ENCODE measurements at places on chromosomes 11 and 22.

- H3K27me3 ChIP-seq, result peaks cover 6% of the 10 kb centered on the region
- no peak overlapping the region for H3K27ac ChIP-seq
- no peak overlapping the region for H3K4me3 ChIP-seq
- H3K4me1 ChIP-seq, result no peaks in the 10 kb centered on the region
Observed at GRCh38 chr22:45568213-45568612, 65.5 kb downstream of the FBLN1 start.

DNA sequence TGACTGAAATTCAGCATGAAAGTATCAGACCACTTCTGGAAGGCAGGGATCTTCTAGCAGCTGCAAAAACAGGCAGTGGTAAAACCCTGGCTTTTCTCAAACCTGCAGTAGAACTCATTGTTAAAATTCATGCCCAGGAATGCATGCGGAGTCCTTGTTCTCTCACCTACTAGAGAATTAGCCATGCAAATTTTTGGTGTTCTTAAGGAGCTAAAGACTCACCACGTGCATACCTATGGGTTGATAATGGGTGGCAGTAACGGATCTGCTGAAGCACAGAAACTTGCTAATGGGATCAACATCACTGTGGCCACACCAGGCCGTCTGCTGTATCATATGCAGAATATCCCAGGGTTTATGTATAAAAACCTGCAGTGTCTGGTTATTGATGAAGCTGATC, 19.1 kb downstream of the ZBTB44 start:
- peaks cover 79% of the 10 kb centered on the region for H3K4me1 ChIP-seq
- H3K27me3 ChIP-seq, result peaks cover 1% of the 10 kb centered on the region
- H3K27ac ChIP-seq, result peak overlapping the region; percentile 40
- peaks cover 3% of the 10 kb centered on the region for H3K36me3 ChIP-seq

- H3K4me3 ChIP-seq, result no peak overlapping the region
- peaks cover 3% of the 10 kb centered on the region for H3K36me3 ChIP-seq
- DNase-seq, result no peak
- H3K27me3 ChIP-seq, result peaks cover 16% of the 10 kb centered on the region
- H3K27ac ChIP-seq, result no peak overlapping the region
Observed at GRCh38 chr11:8584082-8584481, 9.9 kb downstream of the STK33 start.

- H3K4me1 ChIP-seq, result no peaks in the 10 kb centered on the region
- no peak overlapping the region for H3K4me3 ChIP-seq
- no peaks in the 10 kb centered on the region for H3K36me3 ChIP-seq
- H3K27me3 ChIP-seq, result no peaks in the 10 kb centered on the region
Observed at GRCh38 chr11:132814410-132814809, 717.9 kb downstream of the OPCML start.

GRCh38 chr22:49419661-49420060, 408.0 kb downstream of the BRD1 start:
- peaks cover 2% of the 10 kb centered on the region for H3K27me3 ChIP-seq
- H3K36me3 ChIP-seq, result no peaks in the 10 kb centered on the region
- no peak overlapping the region for H3K27ac ChIP-seq
- H3K4me3 ChIP-seq, result no peak overlapping the region
- H3K4me1 ChIP-seq, result no peaks in the 10 kb centered on the region
- no peak for DNase-seq

DNA sequence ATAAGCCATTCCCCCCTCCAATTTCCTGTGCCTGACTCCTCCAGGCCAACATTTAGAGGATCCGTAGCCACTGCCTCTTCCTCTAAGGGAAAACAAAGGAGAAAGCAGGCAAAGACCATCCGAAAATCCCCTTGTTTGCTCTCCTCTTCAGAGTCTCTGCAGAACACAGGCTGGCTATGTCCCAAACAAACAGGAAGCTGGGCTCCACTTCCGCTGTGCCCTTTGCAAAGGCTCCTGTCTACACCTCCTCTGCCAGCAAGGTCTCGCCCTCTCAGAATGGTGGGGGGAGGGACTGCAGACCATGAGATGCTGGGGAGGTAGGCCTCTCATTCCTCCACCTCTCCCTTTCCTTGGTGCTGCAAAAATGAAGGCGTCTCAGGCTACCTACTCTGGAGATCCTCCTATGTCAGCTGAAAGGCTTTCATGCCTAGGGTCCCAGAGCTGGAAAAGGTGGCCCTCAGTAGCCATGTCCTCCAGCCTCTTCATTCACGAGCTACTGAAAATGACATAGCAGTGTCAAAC, 596.2 kb downstream of the BUD13 start:
- H3K4me3 ChIP-seq, result no peak overlapping the region
- no peak for DNase-seq
- H3K27me3 ChIP-seq, result peaks cover 2% of the 10 kb centered on the region
- no peaks in the 10 kb centered on the region for H3K36me3 ChIP-seq
- H3K4me1 ChIP-seq, result no peaks in the 10 kb centered on the region

GRCh38 chr11:94283678-94284077, 20.7 kb upstream of the IZUMO1R start:
- no peak overlapping the region for H3K4me3 ChIP-seq
- H3K36me3 ChIP-seq, result no peaks in the 10 kb centered on the region
- H3K4me1 ChIP-seq, result no peaks in the 10 kb centered on the region
- H3K27me3 ChIP-seq, result peaks cover 2% of the 10 kb centered on the region
- DNase-seq, result no peak

DNA sequence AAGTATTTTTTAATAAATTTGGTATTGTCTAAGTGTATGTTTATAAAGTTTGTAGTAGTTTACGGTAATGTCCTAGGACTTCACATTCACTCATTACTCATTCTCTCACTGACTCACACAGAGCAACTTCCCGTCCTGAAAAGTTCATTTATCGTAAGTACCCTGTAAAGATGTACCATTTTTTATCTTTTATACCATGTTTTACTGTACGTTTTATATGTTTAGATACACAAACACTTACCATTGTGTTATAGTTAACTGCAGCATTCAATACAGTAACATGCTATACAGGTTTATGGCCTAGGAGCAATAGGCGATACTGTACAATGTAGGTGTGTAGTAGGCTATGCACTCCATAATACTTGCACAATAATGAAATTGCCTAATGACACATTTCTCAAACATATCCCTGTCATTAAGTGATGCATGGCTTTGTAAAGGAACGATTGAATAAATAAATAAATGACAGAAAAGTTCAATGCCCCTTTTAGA, 12.5 kb upstream of the CARD18 start:
- H3K27me3 ChIP-seq, result no peaks in the 10 kb centered on the region
- H3K27ac ChIP-seq, result no peak overlapping the region
- H3K36me3 ChIP-seq, result no peaks in the 10 kb centered on the region
- no peak for DNase-seq

DNA sequence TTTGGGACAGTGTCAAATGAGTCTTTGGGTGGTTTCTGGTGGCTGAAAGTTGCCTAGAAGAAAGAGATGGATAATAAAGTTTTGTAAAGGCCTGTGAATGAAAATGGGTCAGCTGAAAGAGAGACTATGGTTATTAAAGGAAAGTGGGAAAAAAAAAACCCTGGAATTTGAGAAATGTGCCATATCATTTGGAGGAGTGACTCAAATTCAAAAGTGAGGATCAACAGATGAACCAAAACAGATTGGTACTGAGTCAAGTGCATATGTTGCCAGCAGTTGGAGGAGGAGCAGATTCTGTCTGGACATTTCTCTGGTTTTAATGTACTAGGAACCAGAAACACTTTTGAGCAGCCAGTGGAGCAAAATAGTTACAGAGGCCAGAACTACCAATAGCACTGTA, 339.8 kb downstream of the KCNA4 start:
- no peaks in the 10 kb centered on the region for H3K4me1 ChIP-seq
- no peak overlapping the region for H3K27ac ChIP-seq
- H3K27me3 ChIP-seq, result no peaks in the 10 kb centered on the region

GRCh38 chr11:120054753-120055045, 83.2 kb downstream of the TRIM29 start:
- no peak for DNase-seq
- no peak overlapping the region for H3K4me3 ChIP-seq

GRCh38 chr11:114587398-114587953, 8.1 kb downstream of the NXPE4 start:
- no peak overlapping the region for H3K27ac ChIP-seq
- H3K36me3 ChIP-seq, result no peaks in the 10 kb centered on the region
- no peak for DNase-seq
- no peaks in the 10 kb centered on the region for H3K4me1 ChIP-seq

GRCh38 chr11:10450462-10451425, 4.3 kb upstream of the AMPD3 start:
- H3K4me1 ChIP-seq, result peaks cover 47% of the 10 kb centered on the region
- peak overlapping the region; percentile 88 for H3K27ac ChIP-seq
- peaks cover 6% of the 10 kb centered on the region for H3K27me3 ChIP-seq
- peak overlapping the region; percentile 80 for H3K4me3 ChIP-seq
- no peaks in the 10 kb centered on the region for H3K36me3 ChIP-seq
- DNase-seq, result peak; percentile 32

DNA sequence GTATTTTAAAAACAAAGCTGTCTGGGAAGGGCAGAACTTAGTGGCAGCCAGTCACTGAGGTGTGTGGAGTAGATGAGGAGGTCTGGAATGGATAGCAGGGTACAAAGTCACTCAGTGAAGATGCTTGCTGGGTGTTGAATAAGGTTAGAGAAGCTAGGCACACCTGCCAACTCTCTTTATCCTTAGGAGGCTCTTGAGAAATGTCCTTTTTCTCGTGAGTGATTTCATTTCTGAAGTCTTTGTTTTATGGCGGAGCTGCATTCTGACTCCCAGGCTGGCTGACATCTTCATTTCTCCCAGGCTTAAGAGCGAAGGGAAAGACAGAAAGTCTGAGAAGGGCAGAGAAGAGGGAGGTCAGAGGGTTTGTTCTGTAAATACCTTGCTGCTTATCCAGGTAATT, 31.0 kb downstream of the CECR2 start:
- H3K27ac ChIP-seq, result no peak overlapping the region
- H3K36me3 ChIP-seq, result no peaks in the 10 kb centered on the region
- H3K4me3 ChIP-seq, result no peak overlapping the region
- no peak for DNase-seq
